Stimulated activated CD4-positive, alpha-beta T cell treated with anti-CD3 and anti-CD28 coated beads, Interleukin-12 subunit alpha, Interleukin-12 subunit beta, amount 100 ng/mL, for 4 hours (primary cell): ENCODE measurements at places on chromosomes 1 and 21.

DNA sequence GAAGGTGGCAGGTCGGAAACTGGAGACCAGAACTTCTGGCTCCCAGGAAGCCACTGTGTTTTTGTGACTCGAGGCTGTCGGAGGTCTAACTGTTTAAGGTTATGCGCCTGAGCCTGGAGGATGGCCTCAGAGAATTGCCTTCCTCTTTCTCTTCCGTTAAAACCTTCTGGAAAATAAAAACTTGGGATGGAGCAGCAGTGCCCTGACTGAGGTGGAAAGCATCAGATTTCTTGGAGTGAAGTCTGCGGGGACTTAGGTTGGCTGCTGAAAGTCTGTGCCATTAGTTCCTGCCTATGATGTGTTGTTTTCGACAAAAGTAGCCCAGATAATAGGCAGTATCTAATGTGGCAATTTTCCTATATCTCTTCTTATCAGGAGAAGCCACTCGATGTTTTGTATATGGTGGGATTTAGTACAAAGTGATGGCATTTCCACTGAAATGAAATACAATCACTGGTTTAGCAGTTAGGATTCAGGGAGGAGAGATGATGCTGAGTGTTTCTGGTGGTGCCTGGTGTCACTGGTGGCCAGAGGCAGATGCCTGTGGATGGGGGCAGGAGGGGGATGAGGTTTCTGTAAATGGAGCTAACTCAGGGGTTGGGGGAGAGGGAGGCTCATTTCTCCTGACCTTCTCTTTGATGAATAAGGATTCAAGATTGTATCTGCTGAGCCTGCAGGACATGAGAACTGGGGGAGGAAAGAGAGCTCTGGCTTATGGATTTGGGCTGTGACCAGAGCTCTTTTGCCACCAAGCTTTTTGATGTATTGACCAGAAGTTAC is 150.8 kb downstream of the CAMTA1 start:
- no peak for DNase-seq

GRCh38 chr21:34132202-34132601 is 58.8 kb downstream of the MRPS6 start:
- no peak for DNase-seq

GRCh38 chr1:96964761-96965160 is 243.2 kb downstream of the PTBP2 start:
- DNase-seq = no peak

- no peak for DNase-seq
Measured at GRCh38 chr1:47992720-47993415, 4.3 kb downstream of the TRABD2B start.

DNA sequence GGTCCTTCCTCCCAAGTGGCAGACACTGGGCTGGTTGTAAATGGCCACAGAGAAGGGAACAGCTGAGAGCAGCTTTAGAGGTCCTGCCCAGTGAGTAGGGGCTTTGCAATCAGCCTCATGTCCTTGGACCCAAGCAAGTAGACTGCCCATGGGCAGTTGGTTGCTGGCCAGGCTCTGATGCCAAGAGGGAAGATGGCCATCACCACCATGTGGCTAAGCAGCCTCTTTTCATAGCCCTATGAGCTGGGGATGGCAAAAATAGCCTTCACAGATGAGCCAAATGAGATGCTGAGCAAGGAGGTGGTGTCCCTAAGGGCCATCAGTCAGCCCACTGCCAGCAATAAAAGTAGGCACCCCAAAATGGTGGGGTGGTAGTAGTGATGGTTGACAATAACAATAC is 3.2 kb downstream of the DISP3 start:
- DNase-seq = no peak

- no peak for DNase-seq
Measured at GRCh38 chr1:182207300-182207699, 145.8 kb upstream of the ZNF648 start.

DNA sequence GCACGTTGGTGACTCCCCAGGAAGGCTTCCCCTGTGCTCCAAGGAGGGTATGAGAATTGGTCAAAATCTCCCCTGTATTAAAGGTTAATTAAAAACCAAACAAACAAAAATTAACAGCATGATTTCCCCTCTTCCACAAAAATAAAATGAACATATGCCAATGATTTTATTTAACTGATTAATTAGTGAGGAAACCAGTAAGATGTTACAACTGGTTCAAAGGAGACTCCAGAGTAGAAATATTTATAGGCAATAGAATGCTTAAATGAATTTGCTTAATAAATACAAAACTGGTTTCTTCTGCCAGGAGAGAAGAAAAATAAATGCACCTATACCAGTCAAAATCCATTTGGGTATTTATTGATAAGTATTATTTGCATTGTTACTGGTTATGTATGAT is 249.5 kb upstream of the DEPDC1 start:
- DNase-seq = no peak

- no peak for DNase-seq
Measured at GRCh38 chr1:116380499-116381242, 7.6 kb downstream of the ATP1A1 start.

DNA sequence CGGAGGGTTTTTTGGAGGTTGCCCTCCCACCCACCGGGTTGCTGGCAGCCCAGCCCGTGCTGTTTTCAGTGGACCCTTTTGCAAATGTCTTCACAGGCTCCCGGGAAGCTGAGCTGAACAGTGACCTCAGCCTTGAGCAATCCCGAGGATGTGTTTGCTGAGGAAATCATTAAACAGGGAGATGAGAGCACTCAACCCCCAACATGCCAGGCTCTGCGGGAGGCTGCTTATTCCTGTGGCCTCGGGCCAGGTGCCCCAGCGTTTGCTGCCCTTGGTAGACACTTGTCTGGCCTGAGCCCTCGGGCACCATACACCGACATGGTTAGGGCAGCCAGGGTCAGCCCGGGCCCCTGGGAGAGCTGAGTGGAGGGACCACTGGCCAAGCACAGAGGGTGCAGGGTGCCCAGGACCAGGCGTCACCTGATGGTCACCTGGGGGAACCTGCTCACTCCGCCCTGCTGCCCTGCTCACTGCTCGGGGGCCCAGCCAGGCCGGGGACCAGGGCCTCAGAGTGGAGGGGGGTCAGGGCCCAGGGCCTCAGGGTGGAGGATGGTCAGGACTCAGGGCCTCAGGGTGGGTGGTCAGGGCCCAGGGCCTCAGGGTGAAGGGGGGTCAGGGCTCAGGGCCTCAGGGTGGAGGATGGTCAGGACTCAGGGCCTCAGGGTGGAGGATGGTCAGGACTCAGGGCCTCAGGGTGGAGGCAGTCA is 42.5 kb upstream of the POFUT2 start:
- no peak for DNase-seq

DNA sequence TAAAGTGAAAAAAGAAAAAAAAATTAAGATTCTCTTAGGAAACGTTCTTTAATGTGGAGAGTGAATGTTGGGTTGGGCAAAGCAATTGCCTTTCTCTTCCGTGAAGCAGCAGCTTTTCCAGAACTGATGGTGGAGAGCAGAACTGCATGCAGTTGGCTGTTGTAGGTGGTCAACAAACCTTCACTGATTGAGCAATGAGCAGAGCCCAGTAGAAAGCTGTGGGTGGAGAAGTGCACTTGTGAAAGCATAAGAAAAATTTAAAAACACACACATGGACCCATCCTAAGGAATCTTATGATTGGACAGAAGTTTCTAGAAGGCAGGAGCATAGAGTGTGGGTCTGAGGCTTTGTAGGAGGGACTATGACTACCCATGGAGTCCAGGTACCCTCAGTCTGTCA is 4.5 kb downstream of the PRELP start:
- no peak for DNase-seq

DNA sequence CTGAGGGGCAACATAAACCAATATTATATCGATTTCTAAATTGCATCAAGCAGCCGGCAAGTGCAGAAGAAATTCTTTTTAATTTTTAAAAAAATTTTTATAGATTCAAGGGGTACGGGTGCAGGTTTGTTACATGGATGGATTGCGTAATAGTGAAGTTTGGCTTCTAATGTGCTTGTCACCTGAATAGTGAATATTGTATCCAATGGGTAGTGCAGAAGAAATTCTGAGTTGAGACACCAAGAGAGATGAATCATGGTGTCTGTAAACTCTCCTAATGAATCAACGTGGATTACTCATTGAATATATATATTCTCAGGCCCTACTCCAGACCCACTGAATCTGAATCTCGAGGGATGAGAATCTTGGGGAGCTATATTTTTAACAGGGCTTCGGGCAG is 253.7 kb upstream of the FOXD3 start:
- DNase-seq = no peak

- no peak for DNase-seq
Measured at GRCh38 chr1:48194801-48195200, 27.7 kb upstream of the SLC5A9 start.

DNA sequence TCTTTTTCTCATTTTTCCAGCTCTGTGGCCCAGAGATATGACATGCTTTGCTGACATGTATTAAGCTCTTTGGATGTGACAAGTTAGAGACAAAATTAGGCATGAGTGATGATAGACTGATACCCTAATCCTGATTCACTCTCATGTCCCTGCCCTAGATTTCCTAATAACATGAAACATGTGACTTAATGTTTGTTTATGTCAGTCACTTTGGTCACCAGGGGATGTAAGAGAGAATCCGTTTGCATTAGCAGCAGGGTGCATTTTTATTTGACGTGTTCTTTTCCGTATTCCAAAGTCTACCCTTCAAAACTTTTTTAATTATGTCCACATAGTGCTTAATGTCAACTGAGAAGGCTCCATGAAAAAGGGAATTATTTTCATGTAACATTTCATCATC is 192.4 kb downstream of the HMCN1 start:
- DNase-seq = no peak

- no peak for DNase-seq
Measured at GRCh38 chr1:107184888-107185287, 44.0 kb downstream of the NTNG1 start.

GRCh38 chr1:94981575-94981973 is 54.7 kb upstream of the CNN3 start:
- no peak for DNase-seq

DNA sequence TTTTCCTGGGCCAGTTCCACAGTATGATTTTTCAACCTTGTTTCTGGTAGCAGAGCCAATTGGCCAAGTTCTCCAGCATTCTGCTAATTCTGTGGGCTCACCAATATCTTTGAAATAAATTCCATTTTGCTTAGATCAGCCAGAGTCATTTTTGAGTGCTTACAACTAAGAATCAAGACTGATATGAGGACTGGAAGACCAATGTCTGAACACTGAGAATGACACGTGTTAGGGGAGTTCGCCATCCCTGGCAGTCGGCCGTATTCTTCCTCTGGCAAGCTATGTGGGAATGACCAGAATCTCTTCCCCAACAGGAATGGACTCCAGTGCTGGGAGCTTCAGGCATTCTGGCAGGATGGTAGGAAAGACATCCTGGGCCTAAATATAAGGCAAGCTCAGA is 4.9 kb upstream of the TENT5C start:
- DNase-seq = no peak

GRCh38 chr1:36909946-36910725 is 124.2 kb downstream of the GRIK3 start:
- DNase-seq = no peak

- no peak for DNase-seq
Measured at GRCh38 chr1:234851450-234852438, 241.8 kb upstream of the IRF2BP2 start.

DNA sequence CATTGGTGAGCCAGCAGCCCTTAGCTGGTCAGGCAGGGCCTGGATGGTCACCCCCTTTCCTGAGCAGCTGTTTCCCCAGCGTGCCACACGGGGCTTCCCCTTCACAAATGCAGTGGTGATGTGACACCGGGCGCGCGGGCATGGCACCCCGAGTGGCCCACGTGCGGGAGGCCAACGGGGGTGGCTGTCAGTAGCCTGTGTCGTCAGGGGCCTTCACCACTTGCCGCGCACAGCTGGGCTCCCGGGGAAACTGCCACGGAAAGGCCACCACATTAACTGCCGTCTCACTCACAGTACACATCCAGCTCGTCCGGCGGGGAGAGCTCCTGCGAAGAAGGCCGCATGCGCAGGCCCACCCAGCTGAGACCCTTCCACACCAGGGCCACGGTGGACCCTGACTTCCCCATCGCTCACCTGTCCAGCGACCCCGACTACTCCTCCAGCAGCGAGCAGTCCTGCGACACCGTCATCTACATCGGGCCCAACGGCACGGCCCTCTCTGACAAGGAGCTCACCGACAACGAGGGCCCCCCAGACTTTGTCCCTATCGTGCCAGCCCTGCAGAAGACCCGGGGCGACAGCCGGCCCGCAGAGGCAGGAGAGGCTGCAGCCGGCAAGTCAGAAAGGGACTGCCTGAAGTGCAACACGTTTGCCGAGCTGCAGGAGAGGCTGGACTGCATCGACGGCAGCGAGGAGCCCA is 530.5 kb downstream of the KIF26B start:
- DNase-seq = no peak

GRCh38 chr1:52334906-52335528 is 31.0 kb downstream of the CC2D1B start:
- DNase-seq = no peak

- DNase-seq = no peak
Measured at GRCh38 chr1:113031171-113031933, 41.6 kb upstream of the LRIG2 start.
